AG09319 (cell line): ENCODE measurements at places on chromosomes 3 and 15.

DNA sequence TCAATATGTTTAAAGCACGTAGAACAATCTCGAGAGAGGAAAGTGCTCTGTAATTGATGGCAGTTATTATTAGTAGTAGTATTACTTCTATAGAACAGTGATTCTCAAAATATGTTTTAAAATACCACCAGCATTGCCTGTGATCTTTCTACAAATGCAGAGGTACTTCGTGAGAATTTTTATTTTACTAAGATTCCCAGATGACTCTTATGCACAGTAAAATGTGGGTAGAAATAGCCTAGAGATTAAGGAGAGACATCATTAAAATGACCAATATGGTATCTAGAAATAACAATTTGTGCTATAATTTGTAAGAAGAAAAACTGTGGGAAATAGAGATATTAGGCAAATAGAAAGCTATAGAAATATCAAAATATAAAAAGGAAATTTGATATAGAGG is 157.9 kb downstream of the SUCNR1 start:
- DNase-seq, result no peak

DNA sequence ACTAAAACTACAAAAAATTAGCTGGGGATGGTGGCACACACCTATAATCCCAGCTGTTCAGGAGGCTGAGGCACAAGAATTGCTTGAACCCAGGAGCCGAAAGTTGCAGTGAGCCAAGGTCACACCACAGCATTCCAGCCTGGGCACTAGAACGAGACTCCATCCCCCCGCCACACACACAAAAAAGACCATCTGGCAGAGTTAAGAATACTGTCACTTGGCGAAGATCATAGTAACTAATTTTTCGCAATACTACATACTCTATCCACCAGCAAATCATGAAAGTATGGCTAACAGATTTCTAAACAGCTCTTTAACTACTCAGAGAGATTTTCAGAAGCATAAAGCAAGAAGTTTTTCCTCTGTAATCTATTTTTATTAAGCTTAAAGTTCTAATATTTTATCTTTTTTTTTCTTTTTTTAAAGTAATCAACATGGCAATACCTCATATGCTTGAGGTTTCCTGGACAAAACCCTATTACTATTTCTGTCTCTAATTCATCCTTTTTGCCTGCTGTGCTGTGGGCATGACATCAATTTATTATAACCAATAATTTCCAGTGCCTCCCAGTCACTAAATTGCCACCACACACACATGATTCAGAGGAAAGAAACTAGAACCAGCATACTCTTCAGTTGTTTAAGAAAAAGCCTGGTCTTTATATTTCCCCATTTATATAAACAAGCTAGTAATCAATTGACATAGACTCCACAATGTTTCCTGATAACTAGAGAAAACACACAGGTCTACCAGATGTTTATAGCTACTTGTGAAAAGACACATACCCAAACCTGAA is 46.9 kb downstream of the CHSY1 start:
- no peak for DNase-seq

DNA sequence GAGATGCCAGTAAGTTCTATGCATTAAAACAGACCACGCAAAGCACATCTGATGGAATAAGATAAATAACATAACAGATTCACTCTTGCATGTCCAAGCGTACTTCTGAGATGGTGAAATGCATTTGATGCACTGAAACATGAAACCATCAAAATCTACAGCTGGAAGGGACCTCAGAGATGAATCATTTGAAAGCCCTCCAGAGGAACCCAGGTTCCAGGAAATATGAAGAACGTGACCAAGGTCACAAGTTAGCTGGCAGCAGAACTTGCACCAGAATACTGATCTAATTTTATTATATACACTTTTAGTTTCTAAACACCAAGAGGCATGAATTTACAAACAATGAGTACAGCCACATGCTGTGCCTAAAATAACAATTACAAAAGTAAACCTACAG is 957.1 kb downstream of the FHIT start:
- no peak for DNase-seq

- no peak for DNase-seq
Observed at GRCh38 chr3:32848215-32848614, 30.4 kb downstream of the TRIM71 start.

- no peak for DNase-seq
Observed at GRCh38 chr15:91208371-91208770, 108.3 kb downstream of the SV2B start.

- no peak for DNase-seq
Observed at GRCh38 chr3:172800156-172800555, 49.6 kb downstream of the ECT2 start.

DNA sequence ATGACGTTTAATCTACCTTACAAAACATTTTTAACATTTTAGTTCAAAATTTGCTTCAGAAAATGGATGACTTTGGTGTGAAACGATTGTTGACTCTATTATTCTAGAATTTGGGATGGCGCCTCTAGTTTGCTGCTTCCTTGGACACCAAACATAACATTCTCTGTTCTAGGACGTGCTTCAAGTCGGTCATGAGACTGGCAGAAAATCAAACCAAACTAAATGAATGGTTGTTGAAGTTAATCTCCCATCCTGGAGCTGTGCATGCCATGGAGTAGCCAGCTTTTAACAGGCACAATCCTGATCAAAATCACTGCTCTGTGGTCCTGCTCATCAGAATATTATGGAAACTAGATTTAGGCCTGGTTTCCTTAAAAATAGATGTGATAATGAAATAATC is 9.6 kb upstream of the LRRFIP2 start:
- no peak for DNase-seq

GRCh38 chr15:47003568-47003967 is 713.7 kb upstream of the SEMA6D start:
- no peak for DNase-seq

GRCh38 chr15:40046721-40047414 is 7.9 kb upstream of the SRP14 start:
- no peak for DNase-seq

- no peak for DNase-seq
Observed at GRCh38 chr3:14775011-14775410, 43.8 kb upstream of the FGD5 start.

DNA sequence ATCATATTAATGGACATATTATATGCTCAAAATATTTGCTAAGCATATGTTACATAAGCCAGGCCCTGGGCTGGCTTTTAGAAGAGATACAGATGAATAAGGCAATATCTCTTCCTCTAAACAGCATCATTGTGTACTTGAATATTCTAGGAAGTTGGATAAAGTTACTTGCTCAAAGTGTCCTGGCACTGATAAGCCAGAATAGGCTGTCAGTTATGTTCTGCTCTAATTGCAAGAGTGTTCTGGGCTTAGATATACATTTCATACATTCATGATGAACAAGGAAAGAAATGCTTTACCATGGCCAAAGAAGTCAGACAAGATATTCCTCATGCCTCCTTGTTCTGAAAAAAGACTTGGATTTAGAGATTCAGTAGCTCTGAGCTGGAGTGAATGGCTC is 40.7 kb downstream of the KBTBD12 start:
- no peak for DNase-seq

- peak; percentile 61 for DNase-seq
Observed at GRCh38 chr3:111338059-111338698, 203.8 kb upstream of the CD96 start.

DNA sequence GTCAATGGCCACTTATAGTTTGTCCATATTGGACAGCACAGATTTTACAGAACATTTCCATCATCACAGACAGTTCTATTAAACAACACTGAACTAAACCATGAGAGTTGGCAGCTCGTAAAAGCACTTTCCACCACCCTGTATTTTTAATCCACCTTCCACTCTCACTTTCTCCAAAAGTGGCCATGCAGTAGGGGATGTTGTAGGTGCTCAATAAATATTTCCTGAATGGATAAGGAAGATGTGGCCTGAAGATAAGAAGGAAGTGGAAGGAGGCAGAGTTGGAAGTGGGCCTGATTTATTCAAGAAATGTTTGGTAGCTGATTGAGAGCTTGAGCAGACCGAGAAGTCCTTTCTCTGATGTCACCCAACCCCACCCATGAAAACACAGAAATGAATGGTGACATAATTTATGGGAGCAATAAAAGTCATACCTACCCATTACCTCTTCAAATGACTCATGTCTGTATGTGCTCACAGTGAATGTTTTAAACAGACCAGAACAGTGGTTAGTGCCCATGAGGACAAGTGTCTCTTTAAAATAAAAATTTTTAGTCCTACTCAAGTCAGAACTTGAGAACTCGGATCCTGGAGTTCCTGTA is 39.6 kb upstream of the CTNNB1 start:
- DNase-seq, result no peak

GRCh38 chr15:31526916-31527690 is 200.5 kb downstream of the KLF13 start:
- DNase-seq, result no peak

GRCh38 chr3:175326041-175326440 is 466.9 kb downstream of the NAALADL2 start:
- no peak for DNase-seq

DNA sequence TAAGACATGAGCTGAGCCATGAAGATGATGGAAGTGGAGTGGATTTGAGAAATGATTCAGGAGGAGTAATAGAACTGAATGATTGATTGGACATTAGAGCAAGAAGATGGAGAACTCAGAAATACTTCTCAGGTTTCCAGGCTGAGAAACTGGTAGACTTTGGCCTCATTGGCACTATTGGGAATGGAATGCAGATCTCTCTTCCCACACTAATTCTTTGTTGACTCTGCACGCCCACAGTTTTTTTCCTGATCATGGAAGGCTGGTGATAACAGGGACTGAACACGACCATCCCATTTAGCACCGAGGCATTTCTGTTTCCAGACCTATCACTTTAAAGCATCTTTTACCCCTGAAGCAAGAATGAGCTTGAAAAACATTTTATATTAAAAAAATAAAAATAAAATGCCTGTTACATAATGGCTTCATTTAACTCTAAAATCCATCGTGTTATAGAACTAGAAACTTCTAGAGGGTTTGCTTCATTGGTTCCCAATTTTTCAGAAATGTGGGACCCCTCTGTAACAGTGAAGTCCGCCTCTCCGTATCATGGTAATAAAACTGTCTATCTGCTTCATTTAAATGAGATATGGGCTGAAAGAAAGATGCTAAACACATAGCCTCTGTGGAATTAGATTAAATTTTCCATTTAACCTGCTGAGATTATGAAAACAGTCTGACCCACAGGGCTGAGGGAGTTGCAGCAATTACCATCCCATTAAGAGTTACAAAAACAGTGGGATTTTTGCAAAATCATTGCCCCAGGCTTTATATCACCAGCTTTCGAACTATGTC is 562.0 kb upstream of the CFAP20DC start:
- DNase-seq, result no peak

DNA sequence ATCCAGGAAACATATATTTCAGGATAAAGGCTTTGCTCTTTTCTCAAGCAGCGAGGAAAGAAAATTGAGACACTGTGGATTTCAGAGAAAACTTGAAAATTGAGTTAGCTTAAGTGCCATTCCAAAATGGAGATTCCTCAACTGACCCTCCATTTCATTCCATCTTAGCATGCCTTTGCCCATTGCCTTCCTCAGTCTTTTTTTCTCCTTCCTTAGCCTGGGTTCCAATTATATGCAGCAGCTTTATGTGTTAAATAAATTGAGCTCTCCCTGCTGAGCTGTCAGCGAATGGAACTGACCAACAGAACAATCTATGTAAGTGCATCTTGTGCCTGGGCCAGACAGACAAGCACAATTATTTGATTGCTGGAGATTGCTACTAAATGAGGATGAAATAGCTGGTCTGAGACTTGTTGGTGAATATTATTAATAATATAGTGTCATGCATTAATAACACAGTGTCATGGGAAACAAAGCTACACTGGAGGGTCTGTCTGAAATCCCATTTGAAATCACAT is 6.9 kb upstream of the DNAJC19 start:
- DNase-seq, result no peak

GRCh38 chr3:184590795-184591194 is 29.2 kb downstream of the EPHB3 start:
- no peak for DNase-seq

- DNase-seq, result no peak
Observed at GRCh38 chr3:134276086-134276485, 25.4 kb upstream of the RYK start.

DNA sequence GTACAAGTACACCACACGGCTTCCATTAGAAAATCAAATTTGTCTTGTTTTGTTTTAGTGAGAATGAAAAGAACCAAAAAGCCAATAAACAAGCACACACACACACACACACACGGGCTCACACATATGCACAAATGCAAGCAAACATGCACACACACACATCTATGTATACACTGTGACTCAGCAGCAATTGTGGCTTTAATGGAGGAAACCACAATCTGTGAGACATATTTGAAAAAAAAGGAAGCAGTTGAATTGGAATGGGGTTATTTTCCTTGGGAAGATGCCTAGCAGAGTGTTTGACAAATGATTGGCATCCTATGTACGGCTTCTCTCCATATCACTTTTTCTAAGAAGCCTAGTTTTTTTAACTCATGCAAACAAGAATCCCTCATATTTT is 201.1 kb upstream of the ARRDC4 start:
- DNase-seq, result no peak

GRCh38 chr15:41967506-41968206 is 4.7 kb downstream of the EHD4 start:
- DNase-seq, result no peak

DNA sequence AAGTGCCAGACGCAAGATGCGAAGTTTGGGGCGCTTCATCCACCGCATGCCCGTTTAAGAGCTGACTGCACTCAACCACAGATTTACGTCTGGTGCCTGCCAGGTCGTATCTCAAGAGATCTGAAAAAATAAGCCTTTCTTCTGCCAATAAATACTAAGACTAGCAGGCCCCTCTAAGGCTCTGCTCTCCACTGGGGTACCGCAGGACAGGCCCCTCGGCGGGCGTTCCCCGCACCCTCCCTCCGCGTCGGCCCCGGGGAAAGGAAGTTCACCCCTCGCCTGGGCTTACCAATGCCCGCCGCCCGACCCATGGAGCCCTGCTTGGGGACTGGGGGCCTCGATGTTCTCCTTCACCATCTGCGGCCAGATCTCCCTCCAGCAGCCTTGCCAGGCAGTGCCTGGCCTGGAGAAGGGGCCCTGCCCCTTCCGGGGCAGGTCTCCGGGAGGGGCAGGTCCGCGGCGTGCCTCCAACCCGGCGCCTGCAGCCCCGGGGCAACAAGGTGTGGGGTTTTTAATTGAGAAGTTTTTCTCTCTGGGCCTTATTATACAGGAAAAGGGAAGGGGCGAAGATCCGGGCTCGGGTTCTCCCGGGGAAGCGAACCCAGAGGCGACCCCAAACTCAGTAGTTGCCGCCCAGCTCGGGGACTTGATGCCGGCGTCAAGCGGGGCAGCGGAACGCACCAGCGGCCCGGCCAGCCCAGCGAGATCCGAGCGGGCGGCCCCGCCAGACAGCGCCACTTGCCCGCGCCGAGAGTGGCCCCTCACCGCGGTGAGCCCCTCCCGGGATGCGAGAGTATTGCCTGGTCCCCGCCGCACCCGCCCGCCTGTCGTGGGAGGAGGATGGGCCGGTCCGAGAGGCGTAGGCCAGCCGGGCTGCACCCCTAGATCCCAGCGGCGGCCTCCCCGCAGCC is 735 bp downstream of the GOLGA8B start:
- DNase-seq, result no peak

DNA sequence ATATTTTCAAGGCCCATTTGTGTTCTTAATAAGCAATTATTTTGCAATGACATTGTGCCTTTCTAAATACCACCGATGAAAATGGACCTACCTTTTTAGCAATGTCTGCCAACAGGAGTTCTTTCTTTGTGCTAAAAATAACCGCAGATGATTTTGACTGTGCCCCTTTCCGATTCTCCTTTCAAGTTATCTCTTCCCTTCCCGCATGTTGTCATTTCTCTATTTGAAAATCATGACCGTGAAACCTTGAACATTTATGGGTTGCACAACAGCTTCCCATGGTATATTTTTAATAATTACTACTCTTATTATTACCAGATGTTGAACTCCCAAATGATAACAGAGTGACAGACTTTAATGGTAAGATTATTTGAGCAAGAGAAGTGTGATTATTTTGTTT is 10.3 kb upstream of the ETFA start:
- no peak for DNase-seq
